ENCODE measurements at places on chromosomes 1 and 21.

GRCh38 chr1:55584526-55585401 is 369.6 kb upstream of the USP24 start:
- DNase-seq = no peak

DNA sequence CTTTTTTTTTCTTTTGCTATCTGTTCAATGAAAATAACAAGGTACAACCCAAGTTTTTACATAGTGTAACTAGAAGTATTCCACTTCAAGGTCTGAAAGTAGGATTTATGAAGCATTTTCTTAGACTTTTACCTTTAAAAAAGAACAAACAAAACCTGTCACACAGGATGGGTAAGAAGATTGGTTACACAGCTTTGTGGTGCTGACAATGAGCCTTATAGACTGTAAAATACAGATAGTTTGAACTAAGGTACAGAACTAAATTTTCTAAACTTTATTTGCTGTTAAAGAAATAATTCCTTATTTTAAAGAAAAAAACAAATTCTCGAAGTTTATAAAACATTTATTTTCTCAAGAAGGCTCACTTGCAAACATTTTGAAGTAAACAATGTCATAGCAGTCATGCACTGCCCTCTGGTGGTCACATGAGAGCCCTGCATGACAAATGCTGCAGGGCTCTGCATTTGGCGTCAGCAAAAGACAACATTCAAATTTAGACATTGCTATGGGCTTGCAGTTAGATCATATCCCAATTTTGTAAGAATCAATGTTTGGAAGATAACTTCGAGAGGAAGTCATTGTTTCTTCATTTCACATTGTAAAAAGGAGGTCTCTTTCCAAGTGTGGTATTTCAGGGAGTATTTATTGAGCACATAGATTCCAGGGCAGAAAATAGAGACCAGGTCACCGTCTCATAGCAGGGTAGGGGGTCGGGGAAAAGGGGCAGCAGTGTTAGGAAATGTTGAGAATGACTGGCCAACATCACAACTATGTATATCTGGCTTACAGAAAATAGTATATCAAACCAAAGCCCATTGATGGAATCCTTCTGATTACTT is 115.3 kb upstream of the FMN2 start:
- DNase-seq = peak; percentile 33

DNA sequence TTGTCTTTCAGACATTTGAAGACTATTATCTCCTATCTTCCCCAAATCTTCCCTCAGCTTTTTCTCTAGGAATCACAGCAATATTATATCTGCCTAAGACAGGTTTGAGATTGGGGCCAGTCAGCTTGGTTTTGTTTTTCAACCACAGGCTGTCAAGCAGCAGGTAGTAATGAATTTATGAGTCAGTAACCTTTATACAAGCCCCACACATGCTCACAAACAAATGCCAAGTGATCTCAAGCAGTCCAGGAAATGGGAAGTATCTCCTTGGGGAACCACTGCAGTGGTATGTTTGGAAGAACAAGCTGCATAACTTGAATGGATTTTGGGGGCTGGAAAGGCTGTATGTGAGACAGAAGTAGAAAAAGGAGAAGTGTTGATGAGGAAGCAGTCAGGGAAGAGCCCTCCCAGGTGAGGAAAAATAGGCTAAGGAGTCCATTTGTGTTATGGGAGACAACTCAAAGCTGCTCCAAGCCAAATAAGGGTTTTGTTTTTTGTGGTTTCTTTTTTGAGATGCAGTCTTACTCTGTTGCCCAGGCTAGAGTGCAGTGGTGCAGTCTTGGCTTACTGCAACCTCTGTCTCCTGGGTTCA is 2.1 kb downstream of the DHDDS start:
- DNase-seq = no peak

DNA sequence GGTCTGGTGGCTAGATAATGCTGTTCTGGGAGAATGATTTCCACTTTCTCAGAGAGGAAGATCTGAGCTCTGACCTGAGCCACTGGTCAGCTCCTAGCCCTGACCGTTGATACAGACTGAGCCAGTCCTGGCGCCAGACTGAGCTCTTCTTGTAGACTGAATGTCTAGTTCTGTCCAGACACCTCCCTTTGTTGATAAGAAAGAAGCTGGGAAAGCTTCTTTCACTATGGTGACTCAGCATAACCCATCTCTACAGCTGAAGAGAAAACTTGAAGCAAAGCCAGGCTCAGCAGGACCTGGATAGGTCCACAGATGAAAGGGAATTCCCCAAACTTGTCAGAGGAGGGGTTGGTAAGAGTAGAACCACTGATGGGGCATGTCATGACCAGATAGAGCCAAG is 9.9 kb upstream of the TRABD2B start:
- DNase-seq = no peak

DNA sequence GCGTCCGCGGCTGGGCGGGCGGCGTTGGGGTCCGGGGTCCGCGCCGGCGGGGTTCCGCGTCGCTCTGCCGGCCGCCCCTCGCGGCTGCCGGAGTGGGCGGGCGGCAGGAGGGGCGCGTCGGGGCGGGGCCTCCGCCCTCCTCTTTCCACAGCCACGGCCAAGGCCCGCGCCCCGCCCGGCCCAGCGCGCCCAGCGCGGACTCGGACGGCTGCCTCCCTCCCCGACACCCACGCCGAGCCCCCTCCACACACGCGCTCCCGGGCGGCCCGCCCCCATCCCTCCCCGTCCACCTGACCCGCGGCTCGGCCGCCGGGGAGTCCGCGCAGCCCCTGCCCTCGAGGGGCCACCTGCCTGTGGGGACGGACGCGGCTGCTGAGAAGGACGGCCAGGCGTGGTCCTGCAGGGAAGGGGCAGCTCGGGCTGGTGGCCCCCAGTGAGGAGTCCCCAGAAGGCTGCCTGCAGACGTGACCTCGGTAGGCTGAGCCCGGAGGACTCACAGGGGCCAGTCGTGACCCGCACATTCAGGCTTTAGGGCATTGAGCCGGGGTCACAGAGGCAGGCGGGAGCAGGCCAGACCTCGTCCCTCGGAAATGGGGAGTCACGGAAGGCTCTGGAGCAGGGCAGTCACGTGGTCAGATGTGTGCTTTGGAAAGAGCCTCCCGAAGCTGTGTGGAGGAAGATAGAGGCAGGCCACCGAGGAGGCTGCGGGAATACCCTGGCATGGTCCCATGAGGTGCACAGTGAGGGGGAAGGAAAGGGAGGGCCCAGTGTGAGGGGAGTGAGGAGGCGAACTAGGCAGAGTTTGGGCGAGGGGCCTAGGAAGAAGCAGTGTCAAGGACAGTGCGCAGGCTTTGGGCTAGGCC is at the start of gene COL8A2:
Gene COL8A2 (minus strand): TSS at position 94 of the 863 bp plus-strand sequence. CDS start 24,980 bp downstream, outside the sequence.
- peak; percentile 45 for DNase-seq

DNA sequence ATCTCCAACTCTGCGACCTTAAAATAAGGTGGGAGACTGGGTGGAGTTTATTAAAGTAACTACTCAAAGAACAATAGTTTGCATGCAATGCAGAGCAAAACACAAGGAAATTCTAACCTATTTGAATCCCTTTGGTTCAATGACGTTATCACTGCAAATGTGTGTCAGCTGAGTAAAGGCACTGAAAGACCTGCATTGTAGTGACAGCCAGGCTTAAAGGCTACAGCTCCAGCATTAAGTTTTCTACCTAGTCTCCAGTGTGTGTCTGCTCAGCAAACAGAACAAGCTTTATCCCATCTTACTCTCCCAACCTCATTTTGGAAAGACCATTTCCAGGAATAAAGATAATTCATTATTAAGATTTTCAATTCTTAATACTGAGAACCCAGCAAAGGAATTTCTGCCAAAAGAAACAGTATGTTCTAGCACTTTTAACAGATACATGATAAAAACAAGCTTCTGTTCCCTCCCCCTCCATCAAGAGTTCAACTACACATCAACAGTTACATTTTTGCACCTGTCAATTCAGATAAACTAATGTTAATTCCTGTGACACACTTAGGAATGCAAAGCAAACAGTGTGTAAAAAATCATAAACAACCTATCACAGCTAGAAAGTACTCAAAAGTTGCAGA is 14.2 kb downstream of the PTP4A2 start:
- no peak for DNase-seq

DNA sequence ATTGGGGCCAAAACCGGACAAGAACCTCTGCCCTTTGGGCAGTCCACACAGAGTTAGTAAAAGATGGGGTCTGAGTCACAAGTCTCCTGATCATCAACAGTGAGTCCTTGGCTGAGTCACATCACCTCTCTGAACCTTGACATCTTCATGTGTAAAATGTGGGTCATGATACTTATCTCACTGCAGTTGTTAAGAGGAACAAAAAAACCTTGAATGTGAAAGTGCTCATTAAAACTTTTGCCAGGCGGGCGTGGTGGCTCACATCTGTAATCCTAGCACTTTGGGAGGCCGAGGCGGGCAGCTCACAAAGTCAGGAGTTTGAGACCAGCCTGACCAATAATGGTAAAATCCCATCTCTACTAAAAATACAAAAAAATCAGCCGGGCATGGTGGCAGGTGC is 15.7 kb downstream of the S100A16 start:
- no peak for DNase-seq

- no peak for DNase-seq
Measured at GRCh38 chr1:147238925-147239820, 3.3 kb upstream of the CHD1L start.

DNA sequence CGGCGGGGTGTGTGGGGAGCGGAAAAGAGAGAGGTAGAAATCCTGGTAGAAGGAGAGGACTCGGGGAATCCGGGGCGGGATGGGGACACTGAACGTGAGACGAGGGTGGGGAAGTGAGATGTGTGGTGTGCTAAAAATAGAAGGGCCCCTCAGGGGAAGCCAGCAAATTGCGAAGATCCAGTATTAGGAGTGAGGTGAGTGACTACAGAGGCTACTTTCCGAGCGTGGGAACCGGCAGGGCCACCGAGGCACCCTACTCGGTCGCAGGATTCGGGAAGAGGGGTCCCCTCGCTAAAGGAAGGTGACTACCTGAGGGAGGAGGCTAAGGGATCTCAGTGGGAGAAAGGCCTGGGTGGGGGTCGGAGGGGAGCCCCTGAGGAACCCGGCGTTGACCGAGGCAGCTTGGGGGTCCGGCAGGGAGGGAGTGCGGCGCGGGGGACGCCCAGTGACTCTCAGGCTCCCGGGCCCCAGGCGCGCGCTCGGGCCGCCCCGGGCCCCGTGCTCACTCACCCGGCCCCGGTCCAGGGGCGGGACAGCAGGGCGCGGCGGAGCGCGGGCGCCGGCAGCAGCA is 318 bp downstream of the ALDH4A1 start:
- peak; percentile 26 for DNase-seq

GRCh38 chr1:83701355-83701754 is 297.6 kb downstream of the TTLL7 start:
- no peak for DNase-seq

Measured in HuH-7 (cell line).